ENCODE measurements at places on chromosomes 12 and 14. TPM values are rescaled to one million over a fixed set of nuclear protein-coding genes. Genes with fewer than 3 reads are reported as not detected.
A peak's percentile ranks its signal among the peaks of the same experiment; 100 is the strongest.

The TAS2R8 gene
- not detected for total RNA-seq

The SOAT2 gene
- total RNA-seq, result 0.12 TPM

The NEUROD4 gene
- total RNA-seq, result not detected

The BRI3BP gene
- total RNA-seq, result 6.3 TPM

The AREL1 gene
- 41.6 TPM for total RNA-seq

The TRHDE gene
- 70.7 TPM for total RNA-seq

The SLC41A2 gene
- total RNA-seq, result 9.4 TPM

The THTPA gene
- total RNA-seq, result 12.5 TPM

The C12orf60 gene
- 0.60 TPM for total RNA-seq

The TEX22 gene
- total RNA-seq, result 0.77 TPM

GRCh38 chr14:55190906-55191202 lies 531 bp downstream of the DLGAP5 start:
- peak overlapping the region; percentile 88 for H3K27ac ChIP-seq
- peaks cover 2% of the 10 kb centered on the region for H3K27me3 ChIP-seq
- H3K4me3 ChIP-seq, result peak overlapping the region; percentile 97
- 0 out of 2 replicates have a peak, but pooled peaks cover 6% of the 10 kb centered on the region for H3K36me3 ChIP-seq
- DNase-seq, result no peak

- H3K4me3 ChIP-seq, result no peak overlapping the region
- DNase-seq, result no peak
- no peaks in the 10 kb centered on the region for H3K4me1 ChIP-seq
- H3K36me3 ChIP-seq, result no peaks in the 10 kb centered on the region
- H3K27me3 ChIP-seq, result no peaks in the 10 kb centered on the region
These were observed 86.4 kb upstream of the SINHCAF start for GRCh38 chr12:31412292-31412801.

DNA sequence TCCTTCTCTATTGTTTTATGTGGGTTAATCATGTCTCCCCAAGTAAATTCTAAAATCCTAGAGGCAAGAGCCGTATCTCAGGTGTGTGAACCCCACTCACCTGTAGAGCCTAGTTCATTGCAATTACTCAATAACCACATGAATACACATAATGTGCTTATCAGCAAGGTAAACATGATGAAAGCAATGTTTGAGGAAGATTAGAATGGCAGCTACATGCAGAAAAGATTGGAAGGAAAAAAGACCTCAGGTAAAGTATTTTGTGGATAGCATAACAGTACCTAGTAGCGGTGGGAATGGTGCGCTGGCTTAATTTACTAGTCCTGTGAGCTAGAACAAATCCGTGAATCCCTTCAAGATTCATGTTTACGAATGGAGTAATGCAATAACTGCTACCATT lies 5.3 kb upstream of the KRAS start:
- H3K27ac ChIP-seq, result no peak overlapping the region
- no peak overlapping the region for H3K4me3 ChIP-seq
- H3K4me1 ChIP-seq, result peaks cover 7% of the 10 kb centered on the region
- H3K27me3 ChIP-seq, result peaks cover 10% of the 10 kb centered on the region
- no peak for DNase-seq

DNA sequence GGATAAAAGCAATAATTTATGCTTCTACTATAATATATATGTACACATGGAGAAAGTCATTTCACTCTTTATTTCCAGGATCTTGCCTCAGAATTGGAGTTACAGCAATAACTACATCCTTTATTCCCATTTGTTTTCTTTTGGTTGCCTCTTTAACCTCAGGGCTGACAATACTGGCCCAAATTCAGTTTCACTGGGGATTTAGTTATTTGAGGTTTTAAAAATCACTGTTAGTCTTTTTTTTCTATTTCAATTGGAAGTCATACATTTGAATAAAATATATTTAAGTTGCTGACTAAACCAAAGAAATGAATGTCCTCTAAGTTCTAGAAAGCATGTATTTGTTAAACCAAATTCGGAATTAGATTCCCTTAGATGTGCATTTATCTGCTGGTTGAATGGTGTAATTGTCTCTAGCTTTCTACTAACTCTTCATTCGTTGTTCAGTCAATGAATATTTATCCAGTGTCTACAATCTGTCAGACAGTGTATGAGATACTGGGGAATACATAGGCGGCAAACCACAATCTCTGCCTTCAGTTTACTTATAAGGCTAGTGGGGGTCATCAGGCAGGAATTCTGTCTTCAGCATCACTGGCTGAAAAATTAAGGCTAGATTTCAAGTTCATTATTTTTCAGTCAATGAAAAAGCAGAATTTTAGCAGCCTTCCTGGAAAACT lies 190.8 kb upstream of the ARHGAP5 start:
- no peak overlapping the region for H3K27ac ChIP-seq
- peaks cover 6% of the 10 kb centered on the region for H3K27me3 ChIP-seq
- no peaks in the 10 kb centered on the region for H3K36me3 ChIP-seq
- H3K4me3 ChIP-seq, result no peak overlapping the region
- peaks cover 40% of the 10 kb centered on the region for H3K4me1 ChIP-seq
- DNase-seq, result no peak

DNA sequence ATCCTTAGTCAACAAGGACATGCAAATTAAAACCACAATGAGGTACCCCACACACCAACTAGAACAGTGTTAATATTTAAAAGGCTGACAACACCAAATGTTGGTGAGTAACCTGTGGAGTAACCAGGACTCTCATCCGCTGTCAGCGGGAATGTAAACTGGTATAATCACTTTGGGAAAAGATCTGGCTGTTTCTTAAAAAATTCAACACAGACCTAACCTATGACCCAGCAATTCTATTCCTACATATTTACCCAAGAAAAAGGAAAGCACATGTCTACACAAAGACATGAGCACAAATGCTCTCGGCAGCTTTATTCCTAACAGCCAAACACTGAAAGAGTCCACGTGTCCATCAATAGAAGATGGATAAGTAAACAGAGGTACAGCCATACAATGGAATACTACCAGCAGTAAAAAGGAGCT lies 26.6 kb downstream of the NRDE2 start:
- no peak for DNase-seq
- no peak overlapping the region for H3K27ac ChIP-seq
- no peak overlapping the region for H3K4me3 ChIP-seq
- H3K4me1 ChIP-seq, result peaks cover 19% of the 10 kb centered on the region
- H3K27me3 ChIP-seq, result no peaks in the 10 kb centered on the region
- H3K36me3 ChIP-seq, result peaks cover 8% of the 10 kb centered on the region

GRCh38 chr12:95431120-95431519 lies 42.8 kb upstream of the METAP2 start:
- H3K27me3 ChIP-seq, result peaks cover 17% of the 10 kb centered on the region
- H3K4me3 ChIP-seq, result no peak overlapping the region
- no peak overlapping the region for H3K27ac ChIP-seq
- DNase-seq, result no peak
- H3K4me1 ChIP-seq, result peaks cover 10% of the 10 kb centered on the region

- peaks cover 7% of the 10 kb centered on the region for H3K36me3 ChIP-seq
- no peaks in the 10 kb centered on the region for H3K4me1 ChIP-seq
- H3K27ac ChIP-seq, result no peak overlapping the region
These were observed 615.4 kb upstream of the MIS18BP1 start for GRCh38 chr14:45868377-45868776.

GRCh38 chr12:48956279-48957140 lies 777 bp downstream of the ARF3 start:
- H3K36me3 ChIP-seq, result peaks cover 26% of the 10 kb centered on the region
- peaks cover 3% of the 10 kb centered on the region for H3K27me3 ChIP-seq
- H3K4me3 ChIP-seq, result peak overlapping the region; percentile 96
- peak; percentile 94 for DNase-seq
- H3K4me1 ChIP-seq, result peaks cover 51% of the 10 kb centered on the region

GRCh38 chr12:53224897-53225634 lies 6.9 kb downstream of the RARG start:
- no peak overlapping the region for H3K4me3 ChIP-seq
- peaks cover 3% of the 10 kb centered on the region for H3K27me3 ChIP-seq
- peak overlapping the region; percentile 65 for H3K27ac ChIP-seq
- no peak for DNase-seq
- H3K36me3 ChIP-seq, result no peaks in the 10 kb centered on the region

GRCh38 chr14:21748869-21749303 lies 75.3 kb upstream of the OR4E1 start:
- H3K27ac ChIP-seq, result no peak overlapping the region
- no peaks in the 10 kb centered on the region for H3K4me1 ChIP-seq
- no peaks in the 10 kb centered on the region for H3K27me3 ChIP-seq
- H3K4me3 ChIP-seq, result no peak overlapping the region
- no peak for DNase-seq
- no peaks in the 10 kb centered on the region for H3K36me3 ChIP-seq

DNA sequence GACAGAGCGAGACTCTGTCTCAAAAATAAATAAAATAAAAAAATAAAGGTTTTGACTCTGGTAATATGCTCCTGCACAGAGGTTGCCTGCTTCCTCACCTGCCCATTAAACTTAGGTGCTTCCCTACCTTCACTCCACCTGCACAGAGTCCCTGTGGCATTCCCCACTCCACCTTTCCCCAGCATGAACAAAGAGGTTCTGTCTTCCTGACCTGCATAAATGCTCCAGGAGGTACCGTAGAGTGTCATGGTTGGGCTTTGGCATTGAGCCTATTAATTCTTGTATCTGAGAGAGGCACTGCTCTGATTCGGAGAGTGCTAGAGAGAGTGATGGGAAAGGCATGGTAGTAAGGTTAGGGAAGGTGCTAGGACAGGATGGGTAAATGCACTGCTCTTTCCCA lies 6.3 kb downstream of the ARHGAP9 start:
- no peaks in the 10 kb centered on the region for H3K36me3 ChIP-seq
- no peak for DNase-seq
- no peak overlapping the region for H3K27ac ChIP-seq
- H3K4me1 ChIP-seq, result peaks cover 13% of the 10 kb centered on the region
- H3K27me3 ChIP-seq, result peaks cover 45% of the 10 kb centered on the region

DNA sequence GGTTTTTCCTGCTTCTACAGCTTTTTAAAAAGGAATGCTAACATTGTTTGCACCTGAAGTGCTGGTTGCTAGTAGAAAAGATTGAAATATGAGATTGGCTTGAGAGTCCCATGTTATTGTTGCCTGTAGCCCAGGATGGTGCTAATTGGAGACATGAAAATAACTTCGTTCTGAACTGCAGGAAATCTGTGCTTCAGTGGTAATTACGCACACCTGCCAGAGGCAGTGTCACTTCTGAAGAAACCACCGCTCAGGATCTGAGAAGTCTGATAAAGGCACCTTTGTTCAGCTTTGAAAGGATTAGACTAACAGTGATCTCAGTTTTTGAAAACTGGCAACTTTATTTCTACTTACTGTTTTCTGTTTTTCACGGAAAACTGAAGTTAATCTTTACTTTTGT lies 15.5 kb upstream of the ATP6V0A2 start:
- H3K27me3 ChIP-seq, result no peaks in the 10 kb centered on the region
- H3K27ac ChIP-seq, result no peak overlapping the region
- no peaks in the 10 kb centered on the region for H3K4me1 ChIP-seq

- H3K27ac ChIP-seq, result no peak overlapping the region
- no peak overlapping the region for H3K4me3 ChIP-seq
- H3K27me3 ChIP-seq, result peaks cover 9% of the 10 kb centered on the region
- H3K36me3 ChIP-seq, result no peaks in the 10 kb centered on the region
These were observed 147.4 kb upstream of the EGLN3 start for GRCh38 chr14:34098045-34098984.

GRCh38 chr12:16603916-16604575 lies 1.9 kb downstream of the LMO3 start:
- DNase-seq, result no peak
- no peak overlapping the region for H3K27ac ChIP-seq
- no peak overlapping the region for H3K4me3 ChIP-seq

GRCh38 chr14:86766469-86766868 lies 1226.5 kb downstream of the GALC start:
- DNase-seq, result no peak
- H3K27me3 ChIP-seq, result no peaks in the 10 kb centered on the region
- H3K36me3 ChIP-seq, result no peaks in the 10 kb centered on the region

DNA sequence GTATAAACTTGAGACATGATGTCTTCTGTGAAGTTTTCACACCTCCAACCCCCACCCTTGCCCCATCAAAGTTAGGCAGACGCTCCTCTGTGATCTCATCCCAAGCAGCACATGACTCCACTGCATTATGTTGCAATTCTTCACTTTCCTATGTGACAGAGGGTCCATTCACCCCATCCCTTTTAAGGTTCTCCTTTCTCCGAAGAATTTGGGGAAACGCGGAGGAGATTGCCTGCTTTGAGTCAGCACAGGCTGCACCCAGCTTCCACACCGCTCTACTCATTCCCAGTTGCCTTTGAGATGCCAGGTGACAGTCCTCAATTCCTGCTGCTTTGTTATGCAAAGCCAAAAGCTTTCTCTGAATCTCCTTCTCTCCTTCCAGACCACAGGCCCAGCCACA lies 61.8 kb downstream of the PHLDA1 start:
- H3K36me3 ChIP-seq, result no peaks in the 10 kb centered on the region
- H3K27me3 ChIP-seq, result no peaks in the 10 kb centered on the region
- H3K4me1 ChIP-seq, result peaks cover 27% of the 10 kb centered on the region
- no peak overlapping the region for H3K27ac ChIP-seq
- no peak overlapping the region for H3K4me3 ChIP-seq

GRCh38 chr12:21751517-21751916 lies 23.0 kb downstream of the KCNJ8 start:
- DNase-seq, result no peak
- H3K36me3 ChIP-seq, result no peaks in the 10 kb centered on the region
- H3K4me1 ChIP-seq, result no peaks in the 10 kb centered on the region
- H3K27ac ChIP-seq, result no peak overlapping the region
- H3K4me3 ChIP-seq, result no peak overlapping the region
- H3K27me3 ChIP-seq, result no peaks in the 10 kb centered on the region

DNA sequence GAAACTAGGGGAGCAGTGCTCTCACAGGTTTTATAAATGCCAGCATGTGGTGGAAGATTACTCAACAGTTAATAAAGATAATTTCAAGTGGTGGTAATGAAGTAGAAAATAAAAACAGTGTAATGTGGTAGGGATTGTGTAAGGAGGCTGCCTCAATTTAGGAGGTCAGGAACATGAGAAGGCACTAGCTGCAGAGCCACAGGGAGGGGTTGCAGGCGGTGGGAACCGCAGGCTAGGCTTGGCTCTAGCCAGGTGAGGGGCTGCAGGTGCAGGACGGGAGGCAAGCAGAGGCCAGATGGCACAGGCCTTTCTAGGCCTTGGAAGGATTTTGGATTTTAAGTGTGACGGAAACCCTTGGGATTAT lies 768 bp downstream of the METTL25 start:
- peaks cover 29% of the 10 kb centered on the region for H3K36me3 ChIP-seq
- peak overlapping the region; percentile 98 for H3K4me3 ChIP-seq
- H3K27me3 ChIP-seq, result peaks cover 3% of the 10 kb centered on the region
- H3K27ac ChIP-seq, result peak overlapping the region; percentile 99
- DNase-seq, result no peak

GRCh38 chr14:38204719-38205115 lies 3.0 kb upstream of the SSTR1 start:
- H3K4me1 ChIP-seq, result peaks cover 86% of the 10 kb centered on the region
- peak overlapping the region; percentile 40 for H3K27ac ChIP-seq
- H3K27me3 ChIP-seq, result no peaks in the 10 kb centered on the region
- DNase-seq, result no peak
- H3K4me3 ChIP-seq, result peak overlapping the region; percentile 17
